ENCODE measurements at places on chromosomes 2 and 18.
A peak's percentile ranks its signal among the peaks of the same experiment; 100 is the strongest.

DNA sequence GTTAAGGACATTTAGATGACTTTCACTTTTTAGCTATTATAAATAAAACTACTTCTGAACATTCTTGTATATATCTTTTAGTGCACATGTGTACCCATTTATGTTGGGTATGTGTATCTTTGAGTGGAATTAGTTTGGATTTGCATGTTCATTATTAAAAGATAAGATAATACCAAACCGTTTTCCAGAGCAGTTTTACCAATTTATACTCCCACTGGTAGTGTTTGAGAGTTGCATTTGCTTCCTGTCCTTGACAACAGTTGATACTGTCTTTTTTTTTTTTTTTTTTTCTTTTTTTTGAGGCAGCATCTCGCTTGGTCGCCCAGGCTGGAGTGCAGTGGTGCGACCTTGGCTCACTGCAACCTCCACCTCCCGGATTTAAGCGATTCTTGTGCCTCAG lies 23.3 kb downstream of the SLC30A6 start:
- DNase-seq: no peak

- DNase-seq: no peak
Measured at GRCh38 chr2:144233317-144233716, 286.6 kb downstream of the ZEB2 start.

DNA sequence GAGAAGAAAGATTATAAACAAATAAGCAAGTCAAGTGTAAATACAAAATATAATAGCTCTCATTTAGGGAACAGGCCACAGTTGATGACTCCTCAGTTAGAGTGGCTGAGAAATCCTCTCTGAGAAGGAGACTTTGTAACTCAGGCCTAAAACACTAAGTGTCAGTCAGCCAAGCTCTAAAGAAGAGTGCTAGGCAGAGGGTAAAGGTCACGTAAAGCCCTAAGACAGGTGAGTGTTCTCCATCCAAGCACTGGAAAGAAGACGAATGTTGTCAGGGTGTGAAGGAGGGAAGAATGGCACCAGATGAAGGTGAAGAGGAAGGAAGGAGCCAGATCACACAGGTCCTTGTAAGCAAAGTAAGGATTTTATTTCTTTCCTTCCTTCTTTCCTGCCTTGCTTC lies 24.3 kb downstream of the ERMN start:
- no peak for DNase-seq

DNA sequence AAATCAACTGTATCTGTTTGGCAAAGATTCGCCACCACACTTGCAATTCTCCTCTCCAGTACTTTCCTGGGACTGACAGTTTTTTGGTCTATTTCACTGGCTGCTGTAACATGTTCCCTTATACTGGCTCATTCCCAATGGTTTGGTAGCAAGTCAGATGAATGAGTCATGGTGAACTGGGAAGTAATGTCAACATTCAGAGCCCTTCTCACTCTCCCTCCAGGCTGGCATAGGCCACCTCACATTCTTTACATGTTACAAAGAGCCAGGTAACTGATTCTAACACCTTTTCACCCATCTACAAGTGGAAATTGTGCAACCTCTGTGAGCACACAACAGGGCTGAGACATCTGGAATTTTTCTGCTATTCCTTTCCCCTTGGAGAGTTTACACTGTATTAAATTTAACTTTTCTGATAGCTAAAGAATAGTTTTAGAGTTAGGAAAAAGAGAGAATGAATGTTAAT lies 111.3 kb upstream of the TLK1 start:
- no peak for DNase-seq

GRCh38 chr2:96556441-96557330 lies 20.1 kb downstream of the ARID5A start:
- DNase-seq: peak; percentile 69

DNA sequence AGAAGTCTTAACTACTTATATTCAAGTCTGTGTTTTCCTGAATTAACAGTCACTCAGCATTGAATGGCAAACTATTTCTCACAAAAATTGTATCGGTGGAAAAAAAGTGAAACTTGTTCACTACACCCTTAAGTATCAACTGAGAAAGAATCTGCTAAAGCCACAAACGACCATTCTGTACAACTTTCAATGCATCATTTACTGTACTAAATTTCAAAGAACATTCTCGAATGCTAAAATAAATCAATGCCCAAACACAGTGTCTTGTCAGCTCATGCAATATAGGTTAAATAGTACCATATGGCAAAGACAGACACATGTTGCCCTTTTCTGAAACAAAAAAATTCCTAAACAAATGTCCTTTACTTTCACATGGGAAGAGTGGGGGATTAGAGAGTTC lies 9.0 kb downstream of the ZNF516 start:
- no peak for DNase-seq

DNA sequence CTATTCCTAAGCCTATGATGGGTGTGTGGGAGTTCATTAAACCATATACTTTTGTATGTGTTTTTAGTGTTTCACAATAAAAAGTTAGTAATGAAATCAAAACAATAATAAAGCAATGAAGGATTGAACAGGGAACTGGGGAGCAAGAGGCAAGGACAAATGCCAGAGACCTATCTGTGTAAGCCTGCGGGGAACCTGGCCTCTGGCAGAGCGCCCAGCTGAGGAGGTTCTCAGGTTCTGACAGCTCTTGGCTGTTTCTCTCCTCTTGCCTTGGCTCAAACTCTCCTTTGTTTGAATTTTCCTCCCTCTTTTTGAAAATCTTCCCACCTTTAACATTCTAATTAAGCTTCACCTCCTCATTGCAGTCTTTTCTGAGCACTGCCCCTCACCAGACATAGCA lies 200.0 kb upstream of the NCKAP5 start:
- DNase-seq: no peak

DNA sequence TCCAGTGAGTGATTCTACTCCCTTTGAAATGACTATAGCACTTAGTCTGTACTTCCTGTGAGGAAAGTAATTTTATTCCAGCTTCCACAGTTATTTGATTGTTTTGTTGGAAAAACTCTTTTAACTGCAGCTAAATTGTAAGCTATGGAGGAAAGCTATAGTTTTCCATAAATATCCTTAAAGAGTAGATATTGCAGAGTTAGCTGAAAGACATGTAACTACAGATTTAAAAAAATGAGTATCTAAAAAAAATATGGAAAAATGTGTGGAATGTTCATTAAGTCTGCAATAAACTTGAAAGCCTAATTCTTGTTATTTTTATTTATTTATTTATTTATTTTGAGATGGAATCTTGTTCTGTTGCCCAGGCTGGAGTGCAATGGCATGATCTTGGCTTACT lies 56.8 kb upstream of the AQP4 start:
- DNase-seq: no peak

- no peak for DNase-seq
Measured at GRCh38 chr2:216557820-216558219, 59.2 kb downstream of the RPL37A start.

DNA sequence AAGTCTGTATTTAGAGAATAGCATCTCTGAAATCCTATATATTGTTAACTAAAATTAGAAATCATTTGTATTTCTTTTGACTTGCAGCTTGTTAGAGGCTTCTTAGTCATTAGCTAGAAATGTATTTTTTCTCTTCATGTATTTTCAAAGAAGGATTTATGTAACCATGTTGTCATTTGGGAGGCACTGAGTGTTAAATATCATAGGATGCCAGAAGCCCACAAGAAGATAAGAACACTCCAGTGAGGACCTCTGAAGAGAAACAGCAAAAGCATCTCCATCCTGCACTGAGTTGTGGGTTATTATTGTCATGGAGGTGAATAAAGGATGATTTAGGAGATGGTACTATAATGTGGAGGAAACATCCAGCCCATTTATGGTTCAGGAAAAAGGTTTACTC lies 93.5 kb downstream of the UBE2E3 start:
- no peak for DNase-seq

DNA sequence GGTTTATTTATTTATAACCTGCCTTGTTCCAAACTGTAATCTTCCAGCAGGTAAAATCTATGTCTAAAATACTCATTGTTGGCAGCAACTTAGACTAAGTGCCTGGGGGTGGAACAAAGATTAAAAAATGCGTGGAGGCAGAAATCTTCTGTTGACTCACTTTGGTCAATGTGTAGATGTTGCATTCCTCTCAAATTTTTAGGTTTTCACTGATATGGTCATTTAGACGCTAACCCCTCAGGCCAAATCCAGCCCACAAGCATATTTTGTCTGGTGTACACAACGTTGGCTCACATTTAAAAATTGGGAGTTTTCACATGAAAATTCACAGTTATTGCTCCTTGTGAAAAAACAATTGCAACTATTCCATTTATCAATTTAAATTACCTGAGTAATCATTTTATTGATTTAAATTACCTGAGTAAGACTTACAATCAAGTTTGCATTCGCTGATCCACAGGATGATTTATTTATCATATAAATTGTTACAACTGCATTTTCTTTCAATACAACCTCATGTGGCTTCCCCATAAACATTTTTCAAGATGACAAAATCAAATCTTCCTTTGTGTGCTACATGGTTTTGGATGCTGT lies 564.2 kb downstream of the TSN start:
- DNase-seq: no peak

- DNase-seq: no peak
Measured at GRCh38 chr2:231957913-231958763, 3.4 kb upstream of the DIS3L2 start.

- peak; percentile 17 for DNase-seq
Measured at GRCh38 chr2:9473308-9473984, 905 bp upstream of the IAH1 start.

- no peak for DNase-seq
Measured at GRCh38 chr18:76928179-76928868, 106.0 kb downstream of the ZNF236 start.

DNA sequence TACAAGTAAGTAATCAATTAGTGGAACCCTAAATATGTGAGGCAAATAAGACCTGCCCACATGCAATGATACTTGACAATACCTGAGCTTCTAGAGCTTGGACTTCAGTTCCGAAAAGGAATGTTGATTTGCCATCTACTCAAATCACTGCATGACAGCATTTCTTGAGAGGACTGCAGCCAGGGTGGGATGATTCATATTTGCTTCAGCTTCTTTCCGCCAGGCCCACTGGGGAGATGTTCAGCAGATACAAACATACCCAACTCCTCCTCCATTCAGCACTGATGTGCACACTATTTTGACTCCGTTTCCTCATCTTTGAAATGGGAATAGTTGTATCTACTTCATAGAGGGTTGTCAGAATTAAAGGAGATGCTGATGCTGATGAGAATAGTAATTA lies 28.8 kb upstream of the TMEM177 start:
- DNase-seq: no peak

GRCh38 chr18:73283032-73283431 lies 415.2 kb upstream of the NETO1 start:
- no peak for DNase-seq

DNA sequence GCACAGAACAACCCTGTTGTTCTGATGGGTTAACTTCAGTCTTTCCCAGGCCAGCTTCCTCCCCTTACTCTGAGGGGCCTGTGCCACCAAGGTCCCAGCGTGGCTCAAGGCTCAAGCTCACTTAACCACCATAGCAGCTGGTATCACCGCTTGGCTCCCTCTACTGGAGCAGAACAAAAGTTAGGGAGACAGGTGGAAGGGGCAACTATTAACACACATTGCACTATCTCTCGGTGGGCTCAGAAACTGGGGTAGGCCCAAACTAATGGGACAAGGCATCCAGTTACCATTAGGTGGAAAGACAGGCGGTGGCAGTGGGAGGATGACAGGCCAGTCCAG lies 88.7 kb upstream of the ATL2 start:
- no peak for DNase-seq
